ENCODE measurements at places on chromosomes 12 and 14.

GRCh38 chr14:75156111-75156510, 20.3 kb downstream of the TMED10 start:
- no peak for DNase-seq

- DNase-seq: no peak
These were observed 52.0 kb downstream of the PAPLN start for GRCh38 chr14:73289308-73289707.

DNA sequence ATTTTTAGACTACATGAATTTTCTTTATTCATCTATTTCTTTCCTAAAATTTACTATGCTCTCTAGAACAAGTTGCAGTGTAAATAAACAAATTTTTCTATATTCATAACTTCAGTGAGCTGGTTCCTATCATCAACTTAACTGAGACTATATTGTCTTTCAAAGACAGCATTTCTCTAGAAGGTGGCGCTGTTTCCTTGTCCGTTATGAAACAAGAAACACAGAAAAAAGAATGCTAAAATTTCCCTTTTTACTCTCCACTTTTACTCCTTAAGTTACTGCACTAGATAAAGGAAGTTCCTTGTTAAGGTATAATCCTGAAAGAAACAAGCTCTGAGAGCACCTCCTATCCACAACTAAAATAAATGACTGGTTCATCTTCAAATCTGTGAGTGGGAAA, 8.2 kb upstream of the CLEC2A start:
- DNase-seq: no peak

DNA sequence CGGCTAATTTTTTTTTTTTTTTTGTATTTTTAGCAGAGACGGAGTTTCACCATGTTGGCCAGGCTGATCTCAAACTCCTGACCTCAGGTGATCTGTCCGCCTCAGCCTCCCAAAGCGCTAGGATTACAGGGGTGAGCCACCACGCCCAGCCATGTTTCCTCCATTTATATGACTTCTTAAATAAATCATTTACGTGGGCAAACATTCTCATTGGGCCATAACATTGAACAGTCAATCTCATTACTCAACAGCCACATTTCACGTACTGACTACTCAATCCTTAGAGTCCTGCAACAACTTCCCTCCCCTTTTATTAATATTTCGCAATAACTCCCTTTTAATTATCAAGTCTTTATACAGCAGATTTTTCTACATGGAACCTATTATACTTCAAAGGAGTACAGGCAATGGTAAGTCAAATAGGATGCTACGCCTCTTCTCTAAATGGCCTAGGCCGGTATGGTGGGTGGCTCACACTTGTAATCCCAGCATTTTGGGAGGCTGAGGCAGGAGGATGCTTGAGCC, 7.4 kb upstream of the CSRNP2 start:
- DNase-seq: no peak

- no peak for DNase-seq
These were observed 7.0 kb upstream of the FICD start for GRCh38 chr12:108507971-108508642.

GRCh38 chr12:108583991-108584390, 13.9 kb downstream of the TMEM119 start:
- no peak for DNase-seq

DNA sequence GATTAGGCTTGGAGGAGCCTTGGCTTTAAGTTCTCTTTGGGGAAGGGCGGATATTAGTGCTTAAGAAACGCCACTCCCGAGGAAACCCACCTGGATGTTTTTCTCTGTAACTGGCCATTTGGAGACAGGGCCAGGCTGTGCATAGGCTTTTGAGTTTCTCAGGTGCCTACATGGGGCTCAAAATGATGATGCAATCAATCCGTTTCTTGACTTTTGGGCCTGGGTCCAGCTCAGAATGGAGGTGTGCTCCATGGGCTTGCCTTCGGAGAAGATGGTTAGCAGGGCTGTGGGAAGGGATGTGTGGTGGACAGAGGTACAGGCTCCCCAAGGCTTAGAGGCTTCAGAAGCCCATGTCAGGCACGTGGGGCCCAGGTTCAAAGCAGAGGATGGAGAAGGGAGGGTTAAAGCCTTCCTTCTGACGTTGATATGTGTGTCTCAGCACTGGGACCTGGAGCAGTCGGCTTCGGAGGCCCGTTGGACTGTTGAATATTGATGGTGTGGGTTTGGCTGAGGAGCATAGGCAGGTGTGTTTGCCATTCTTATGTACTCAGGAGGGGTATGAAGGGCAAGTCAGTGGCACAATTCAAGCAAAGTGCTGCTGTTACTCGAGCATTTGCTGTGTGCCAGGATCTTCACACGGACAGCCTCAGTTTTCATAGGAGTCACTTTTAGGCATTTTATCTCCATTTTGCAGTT, 82.8 kb downstream of the SLC25A47 start:
- DNase-seq: no peak

GRCh38 chr12:104687823-104688573, 231.2 kb downstream of the CHST11 start:
- no peak for DNase-seq

DNA sequence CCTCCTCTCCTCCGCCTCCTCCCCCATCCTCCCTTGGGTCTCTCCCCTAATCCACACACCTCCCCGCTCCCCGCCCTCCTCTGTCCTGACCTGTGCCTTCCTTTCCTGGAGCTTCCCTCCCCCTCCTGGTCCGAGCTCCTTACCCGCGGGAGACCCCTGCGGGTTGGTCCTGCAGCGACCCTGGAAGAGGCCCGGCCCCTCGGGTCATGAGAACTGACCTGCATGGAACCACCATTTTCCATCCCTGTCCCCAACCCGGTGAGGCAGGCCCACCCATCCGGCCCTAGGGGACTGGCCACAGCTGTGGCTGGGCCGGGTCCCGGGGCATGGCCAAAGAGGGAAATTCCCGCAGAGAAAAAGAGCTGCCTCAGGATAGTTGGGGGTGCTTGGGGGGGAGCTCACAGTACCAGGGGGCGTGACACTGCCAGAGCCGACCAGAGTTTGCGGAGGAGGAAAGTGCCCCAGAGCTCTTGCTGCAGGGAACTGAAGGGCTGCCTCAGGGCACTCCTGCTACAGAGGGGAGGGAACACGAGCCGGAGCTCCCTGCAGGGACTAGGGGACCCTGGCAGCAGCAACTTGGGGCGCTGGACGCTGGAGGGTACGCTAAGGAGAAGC, 613 bp downstream of the ARHGEF40 start:
- peak; percentile 49 for DNase-seq

GRCh38 chr12:23209793-23210192, 584.8 kb downstream of the ETNK1 start:
- no peak for DNase-seq

DNA sequence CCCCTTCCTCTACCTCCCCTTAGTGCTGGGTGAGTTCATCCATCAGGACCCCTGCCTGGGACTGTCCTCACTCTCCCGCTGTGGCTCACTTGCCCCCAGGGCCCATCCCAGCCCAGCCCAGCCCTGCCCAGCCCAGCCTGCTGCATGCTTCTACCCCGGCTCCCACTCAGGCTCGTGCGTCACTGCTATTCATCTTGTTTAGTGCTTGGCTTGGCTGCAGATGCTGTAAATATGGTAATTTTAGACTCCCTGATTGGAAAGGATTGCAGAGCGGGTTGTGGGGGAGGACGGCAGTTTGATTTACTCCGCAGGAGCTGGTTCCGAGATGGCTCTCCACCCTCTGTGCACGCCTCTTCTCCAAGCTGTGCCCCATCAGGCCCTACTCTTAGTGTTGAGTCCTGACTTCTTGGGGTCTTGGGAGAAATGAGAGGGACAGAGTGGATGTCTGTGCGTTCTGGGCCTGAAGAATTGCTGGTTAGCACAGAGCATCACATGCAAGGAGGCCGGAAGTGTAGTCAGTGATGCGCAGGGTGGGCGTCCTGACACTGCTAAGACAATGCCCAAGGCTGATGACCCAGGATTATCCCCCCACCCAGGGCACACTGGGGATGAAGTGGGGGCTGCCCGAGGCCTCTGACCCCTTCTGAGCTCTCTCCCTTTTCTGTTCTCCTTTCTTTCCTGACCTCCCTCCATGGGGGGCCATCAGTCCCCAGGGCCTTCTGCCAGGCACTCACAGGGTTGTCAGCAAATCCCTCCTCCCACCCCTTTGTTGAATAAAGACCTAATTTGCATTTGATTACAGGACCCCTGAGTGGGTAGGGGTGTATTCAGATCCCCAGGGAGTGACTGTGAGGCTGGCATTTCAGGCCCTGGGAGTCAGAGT, 244.4 kb downstream of the ZFP36L1 start:
- peak; percentile 99 for DNase-seq

DNA sequence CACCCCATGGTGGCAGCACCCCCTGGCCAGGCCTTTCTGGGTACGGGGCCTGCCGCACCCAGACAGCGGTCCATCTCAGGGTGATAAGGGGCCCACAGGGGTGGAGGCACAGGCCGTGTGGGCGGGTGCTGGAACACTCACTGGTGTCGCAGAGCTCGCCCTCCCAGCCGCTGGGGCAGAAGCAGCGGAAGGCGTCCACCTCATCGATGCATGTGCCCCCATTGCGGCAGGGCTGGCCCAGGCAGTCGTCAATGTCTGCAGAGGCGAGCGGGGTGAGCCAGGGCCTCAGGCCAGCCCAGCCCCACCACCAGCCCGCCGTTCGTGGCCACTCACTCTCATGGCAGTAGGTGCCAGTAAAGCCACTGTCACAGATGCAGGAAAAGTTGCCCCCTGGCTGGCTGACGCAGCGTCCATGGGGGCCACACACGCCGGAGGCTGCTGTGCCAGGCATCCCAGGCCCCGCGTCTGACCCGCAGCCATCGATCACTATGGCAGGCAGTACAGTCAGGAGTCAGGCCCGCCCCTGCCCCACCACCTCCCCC, 19.9 kb downstream of the JAG2 start:
- DNase-seq: no peak

DNA sequence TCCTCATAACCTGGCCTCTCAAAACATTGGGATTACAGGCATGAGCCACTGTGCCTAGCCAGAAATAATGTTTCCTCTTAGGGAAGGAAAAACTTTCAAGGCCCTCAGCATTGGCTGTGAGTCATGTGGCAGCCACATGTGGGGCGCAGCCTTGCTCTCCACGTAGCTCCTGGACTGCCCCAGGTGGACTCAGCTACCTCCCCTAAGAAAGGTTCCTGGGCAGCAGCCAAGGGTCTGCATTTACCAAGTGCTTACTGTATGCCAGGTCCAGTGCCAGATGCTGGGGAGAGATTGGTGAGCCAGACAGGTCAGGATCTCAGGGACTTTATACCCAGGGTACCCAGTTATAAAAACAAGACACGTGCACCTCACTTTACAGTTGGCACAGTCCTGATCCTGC, 3.7 kb upstream of the TRPV4 start:
- no peak for DNase-seq

DNA sequence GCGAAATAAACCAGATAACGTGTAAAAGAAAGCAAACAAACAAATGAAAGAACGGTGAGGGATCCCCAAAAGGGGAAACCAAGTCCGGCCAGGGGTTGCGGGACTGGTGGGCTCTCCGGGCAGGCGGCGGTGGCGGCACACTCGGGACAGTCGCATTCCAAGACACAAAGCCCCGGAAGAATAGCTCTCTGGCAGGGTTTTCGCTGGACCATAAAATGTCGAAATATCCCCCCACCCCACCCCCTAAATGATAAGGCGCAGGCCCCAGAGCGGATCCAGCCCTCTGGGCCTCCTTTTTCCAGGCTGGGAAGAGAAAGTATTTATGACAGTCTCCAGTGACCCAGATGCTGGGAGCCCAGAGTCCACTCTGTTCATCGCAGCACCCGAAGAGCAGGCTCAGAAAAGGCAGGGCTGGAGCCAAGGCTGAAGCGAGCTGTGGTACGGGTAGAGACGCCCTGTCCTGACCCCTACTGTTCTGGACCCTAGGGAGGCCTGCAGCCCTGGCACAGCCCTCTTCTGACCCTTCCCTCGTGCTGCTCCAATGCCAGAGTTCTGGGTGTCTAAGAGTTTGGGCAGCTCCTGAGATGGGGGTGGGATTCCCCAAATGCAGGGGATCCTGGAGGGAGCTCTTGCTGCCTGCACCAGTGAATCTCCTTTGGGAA, 2.1 kb upstream of the HOXC8 start:
- no peak for DNase-seq

DNA sequence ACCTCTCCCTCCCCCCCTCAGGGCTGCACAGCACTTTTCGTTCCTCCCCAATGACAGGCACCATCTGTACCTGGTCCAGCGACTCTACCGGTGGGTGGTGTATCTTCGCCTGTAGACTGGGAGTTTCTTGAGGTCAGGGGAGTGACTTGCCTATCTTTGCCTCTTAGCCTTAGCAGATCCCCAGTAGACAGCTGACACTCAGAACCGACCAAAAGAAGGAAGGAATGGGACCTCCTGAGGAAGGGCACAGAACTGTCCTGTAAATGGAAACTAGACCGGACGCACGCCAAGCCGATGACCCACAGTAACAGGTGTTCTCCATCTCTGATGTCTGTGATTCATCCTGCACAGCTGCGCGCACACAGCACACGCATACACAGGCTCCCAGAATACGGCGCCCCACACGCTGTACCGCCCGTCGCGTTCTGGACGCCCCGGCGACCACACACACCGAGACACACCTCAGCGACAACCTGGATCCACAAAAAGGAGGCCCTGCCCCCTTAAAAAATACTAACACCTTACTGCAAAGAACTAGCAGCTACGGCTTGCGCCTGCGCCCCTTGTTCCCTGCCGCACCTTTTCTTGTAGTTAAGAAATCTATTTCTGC, 673 bp upstream of the TTC9 start:
- DNase-seq: no peak

DNA sequence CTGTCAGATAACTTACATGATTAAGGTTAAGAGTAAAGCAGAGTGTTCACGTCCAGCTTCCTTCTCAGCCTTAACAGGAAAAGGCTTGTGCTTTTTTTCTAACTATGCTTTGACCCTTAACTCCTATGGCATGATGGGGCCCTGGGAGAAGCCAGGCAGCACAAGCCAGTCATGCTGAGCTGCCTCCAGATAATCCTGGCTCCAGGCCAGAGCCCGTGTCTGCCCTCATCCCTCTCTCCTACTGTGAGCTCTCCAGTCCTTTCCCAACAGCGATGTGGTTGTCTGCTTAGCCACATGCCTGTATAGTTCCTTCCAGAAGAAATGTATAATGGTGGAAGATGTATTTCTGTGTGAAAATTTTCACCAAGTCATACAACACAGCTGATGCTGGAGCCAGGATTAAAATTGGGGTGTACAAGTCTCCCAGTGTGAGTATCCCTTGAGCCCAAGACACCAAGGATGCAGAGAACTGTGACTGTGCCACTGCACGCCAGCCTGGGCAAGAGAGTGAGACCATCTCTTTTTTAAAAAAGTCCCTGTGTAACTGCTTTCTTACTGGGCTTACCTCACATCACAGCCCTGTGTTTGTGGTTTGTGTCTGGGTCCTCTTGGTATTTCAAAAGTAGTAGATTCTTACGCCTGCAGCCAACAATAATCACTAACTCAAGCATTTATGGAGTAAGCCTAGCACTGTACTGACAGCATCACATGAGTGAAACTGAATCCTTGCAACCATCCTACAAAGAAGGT, 7.9 kb upstream of the ITFG2 start:
- no peak for DNase-seq

GRCh38 chr12:118846416-118846815, 134.9 kb upstream of the SRRM4 start:
- no peak for DNase-seq

DNA sequence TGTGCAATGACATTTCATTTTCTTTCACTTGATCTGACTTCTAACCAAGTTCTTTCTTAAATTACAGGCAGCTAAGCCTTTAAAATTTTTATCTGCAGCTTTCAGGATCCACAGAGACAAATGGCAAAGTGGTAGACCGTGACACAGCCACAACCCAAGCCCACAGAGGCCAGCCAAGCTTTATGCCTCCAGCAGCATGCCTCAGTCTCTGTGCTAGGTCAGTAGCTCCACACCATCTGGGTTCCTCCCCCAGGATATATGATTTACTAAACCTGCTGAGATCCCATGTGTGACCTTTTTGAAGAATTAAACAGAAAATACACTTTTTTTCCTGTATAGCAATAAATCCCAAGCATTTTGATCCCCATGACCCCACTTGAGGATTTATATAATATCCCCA, 290.4 kb upstream of the CAND1 start:
- DNase-seq: no peak

Measured in left renal cortex interstitium (tissue), 4 donors.